A549 treated with RU486 at 1 μM for 4 hours (cell line): ENCODE measurements at places on chromosomes 1 and 21. TPM values are rescaled to one million over a fixed set of nuclear protein-coding genes. Genes with fewer than 3 reads are reported as not detected.

Gene C1orf159
- total RNA-seq: 8.5 to 15.1 TPM (median 13.8 TPM) in 5 replicates

Gene SMCP
- not detected in 5 replicates for total RNA-seq

Gene ZNF436
- total RNA-seq: 4.2 to 6.1 TPM (median 5.1 TPM) in 5 replicates

Gene IPO13
- total RNA-seq: 9.4 to 16.4 TPM (median 15.2 TPM) in 5 replicates

Gene GUCA2B
- 0.28 to 0.38 TPM in 2 of 5 replicates, not detected in the others for total RNA-seq

Gene SMPDL3B
- 1.2 to 1.5 TPM (median 1.3 TPM) in 5 replicates for total RNA-seq

Gene OR6N1
- not detected in 5 replicates for total RNA-seq

Gene OVAAL
- 0.10 TPM in 1 of 5 replicates, not detected in the others for total RNA-seq

Gene ZNF697
- total RNA-seq: 1.3 to 2.1 TPM (median 1.9 TPM) in 5 replicates

Gene BEND5
- total RNA-seq: not detected in 5 replicates

Gene AADACL4
- total RNA-seq: not detected in 5 replicates

Gene HUNK
- 1.4 to 1.8 TPM (median 1.7 TPM) in 5 replicates for total RNA-seq

Gene RAVER2
- 2.4 to 5.5 TPM (median 5.0 TPM) in 5 replicates for total RNA-seq

Gene ANKRD34A
- total RNA-seq: 0.07 to 0.28 TPM (median 0.23 TPM) in 5 replicates

Gene OPTC
- total RNA-seq: not detected in 5 replicates

Gene PWP2
- 1.4 to 2.7 TPM (median 2.3 TPM) in 5 replicates for total RNA-seq

Gene KANK4
- 0.31 to 0.50 TPM (median 0.38 TPM) in 5 replicates for total RNA-seq

Gene SPATA46
- total RNA-seq: not detected in 5 replicates

Gene LAX1
- total RNA-seq: not detected in 5 replicates
